Cortex of kidney (tissue), 1 donor: ENCODE measurements at places on chromosomes 7 and 10.

DNA sequence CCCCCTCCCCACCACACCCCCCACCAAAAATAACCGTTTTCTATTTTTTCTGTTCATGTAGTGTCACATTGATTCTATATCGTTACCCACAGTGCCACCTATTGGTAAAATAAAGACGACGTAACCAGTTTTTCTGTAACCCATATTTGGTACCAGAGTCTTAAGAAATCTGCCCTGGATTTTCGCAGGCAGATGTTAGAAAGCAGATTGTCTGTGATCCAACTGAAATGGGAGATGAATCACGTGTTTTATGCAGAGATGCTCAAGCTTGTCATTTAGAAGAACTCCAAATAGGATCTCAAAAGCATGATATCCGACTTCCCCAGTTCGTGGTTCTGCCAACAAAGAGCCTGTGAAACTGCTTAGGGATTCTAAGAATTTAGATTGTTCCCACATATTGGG, 261.1 kb upstream of the CSTF2T start:
- DNase-seq, result no peak

GRCh38 chr10:86360657-86361056, 5.9 kb downstream of the GRID1 start:
- DNase-seq, result no peak

DNA sequence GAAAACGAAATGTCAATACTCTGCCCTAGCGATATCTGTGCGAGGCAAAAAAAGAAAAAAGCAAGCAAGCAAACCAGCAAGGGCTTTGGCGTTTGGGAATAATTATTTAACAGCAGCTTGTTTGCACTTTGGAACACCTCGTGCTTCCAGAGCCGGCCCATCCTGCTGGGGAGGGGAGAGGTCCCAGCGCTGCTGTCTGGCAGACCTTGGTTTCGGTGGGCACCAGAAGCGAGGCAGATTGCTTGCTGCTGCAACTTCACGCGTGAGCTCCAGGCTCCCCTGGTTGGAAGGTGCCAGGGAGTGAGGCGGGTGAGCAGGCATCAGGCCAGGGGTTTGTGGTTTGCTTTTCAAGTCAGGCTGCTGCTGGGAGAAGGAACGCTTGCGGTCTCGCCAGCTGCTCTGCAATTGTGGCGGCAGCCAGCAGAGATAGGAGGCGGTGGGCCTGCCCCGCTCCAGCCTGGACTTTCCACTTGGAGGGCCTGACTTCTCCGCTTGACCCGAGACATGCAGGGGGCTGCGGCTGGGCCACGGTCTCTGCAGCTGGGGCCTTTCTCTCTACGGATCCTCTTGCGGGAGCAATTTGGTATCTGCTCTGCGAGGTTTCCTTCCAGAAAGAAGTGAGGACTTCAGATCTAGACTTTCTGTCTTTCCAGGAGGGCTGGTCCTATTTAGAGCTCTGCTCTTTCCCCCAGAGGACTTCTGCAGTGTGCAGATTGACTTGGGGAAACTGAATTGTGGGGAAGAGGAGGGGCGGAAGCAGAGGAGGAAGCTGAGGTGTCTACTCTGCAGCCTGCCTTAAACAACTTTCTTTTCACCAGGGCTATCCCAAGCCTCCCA, 131.4 kb downstream of the PRPF18 start:
- DNase-seq, result peak; percentile 20

DNA sequence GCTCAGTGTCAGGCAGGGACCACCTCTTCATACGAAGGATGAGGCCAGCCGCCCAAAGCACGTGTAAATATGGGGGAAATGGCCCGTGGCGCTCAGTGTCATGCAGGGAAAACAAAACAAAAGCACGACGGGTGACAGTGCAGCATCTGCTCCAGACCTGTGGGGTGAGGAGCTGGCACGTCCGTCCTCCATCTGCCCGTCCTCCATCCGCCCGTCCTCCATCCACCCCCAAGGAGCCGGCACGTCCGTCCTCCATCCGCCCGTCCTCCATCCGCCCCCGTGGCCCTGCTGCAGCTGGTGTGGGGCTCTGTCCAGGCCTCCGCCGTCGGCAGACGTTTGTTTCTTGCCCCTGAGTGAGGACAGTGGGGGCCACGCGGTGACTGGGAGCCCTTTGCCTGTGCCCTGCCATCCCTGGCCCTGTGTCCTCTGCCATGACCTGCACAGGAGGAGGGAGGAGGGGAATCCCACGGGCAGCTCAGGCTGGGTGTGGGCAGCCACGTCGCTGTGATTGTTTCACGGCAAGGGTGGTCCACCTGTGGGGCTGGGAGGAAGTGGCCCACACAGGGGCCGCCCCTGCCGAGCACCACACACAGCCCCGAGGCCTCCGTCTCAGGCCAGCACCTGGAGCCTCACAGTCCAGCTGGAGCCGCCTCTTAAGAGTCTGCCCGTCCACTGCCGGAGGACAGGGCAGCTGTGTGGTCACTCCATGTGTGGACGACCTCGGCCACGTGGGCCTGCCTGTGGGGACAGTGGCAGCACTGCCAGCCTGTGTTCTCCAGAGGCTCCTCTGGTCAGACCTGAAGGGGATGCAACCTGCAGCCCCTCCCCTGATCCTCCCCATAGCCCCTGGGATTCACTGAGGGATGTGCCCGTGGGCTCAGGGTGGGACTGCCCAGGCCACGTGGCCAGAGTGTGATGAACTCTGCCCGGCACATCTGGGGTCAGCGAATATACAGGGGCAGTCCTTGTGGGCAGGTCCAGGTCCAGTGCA, 38.2 kb upstream of the DPYSL4 start:
- no peak for DNase-seq

DNA sequence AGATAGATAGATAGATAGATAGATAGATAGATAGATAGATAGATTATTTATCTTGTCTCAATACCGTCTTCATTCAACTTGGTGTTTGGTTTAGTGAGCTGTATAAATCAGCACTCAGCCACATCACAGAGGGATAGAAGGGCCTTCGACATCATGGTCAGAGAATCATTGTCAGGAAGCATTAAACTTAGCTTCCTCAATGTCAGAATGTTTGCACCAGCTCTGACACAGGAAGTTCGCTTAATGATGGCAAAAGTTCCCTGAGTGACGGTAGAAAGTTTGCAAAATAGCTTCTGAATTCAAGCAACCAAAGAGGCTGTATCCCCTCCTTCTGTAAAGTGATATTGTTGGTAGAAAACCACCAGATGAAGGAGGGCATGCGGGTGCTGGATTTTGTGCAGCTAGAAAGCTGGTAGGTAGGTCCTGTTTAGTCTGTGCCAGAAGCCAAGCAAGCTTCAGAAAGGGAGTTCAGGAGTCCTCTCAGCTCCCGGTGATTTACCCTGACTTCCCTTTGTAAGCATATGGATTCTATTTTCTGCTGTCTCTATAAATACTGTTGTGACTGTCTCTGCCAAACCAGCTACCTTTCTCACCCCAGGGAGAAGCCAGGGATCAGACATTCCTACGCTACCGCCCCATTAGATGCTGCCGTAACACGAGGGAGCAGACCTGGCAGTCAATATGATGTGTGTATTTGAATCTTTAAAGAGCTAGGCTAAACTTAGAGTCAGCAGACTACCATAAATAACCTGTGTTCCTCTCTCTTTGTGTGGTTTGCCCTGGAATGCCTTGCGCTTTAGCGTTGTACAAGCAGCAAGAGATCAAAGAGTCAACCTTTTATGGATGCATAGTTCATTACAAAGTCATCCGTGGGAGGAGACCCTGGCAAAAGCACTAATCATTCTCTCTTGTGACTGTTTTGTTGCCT, 200.5 kb upstream of the KIAA1217 start:
- no peak for DNase-seq

DNA sequence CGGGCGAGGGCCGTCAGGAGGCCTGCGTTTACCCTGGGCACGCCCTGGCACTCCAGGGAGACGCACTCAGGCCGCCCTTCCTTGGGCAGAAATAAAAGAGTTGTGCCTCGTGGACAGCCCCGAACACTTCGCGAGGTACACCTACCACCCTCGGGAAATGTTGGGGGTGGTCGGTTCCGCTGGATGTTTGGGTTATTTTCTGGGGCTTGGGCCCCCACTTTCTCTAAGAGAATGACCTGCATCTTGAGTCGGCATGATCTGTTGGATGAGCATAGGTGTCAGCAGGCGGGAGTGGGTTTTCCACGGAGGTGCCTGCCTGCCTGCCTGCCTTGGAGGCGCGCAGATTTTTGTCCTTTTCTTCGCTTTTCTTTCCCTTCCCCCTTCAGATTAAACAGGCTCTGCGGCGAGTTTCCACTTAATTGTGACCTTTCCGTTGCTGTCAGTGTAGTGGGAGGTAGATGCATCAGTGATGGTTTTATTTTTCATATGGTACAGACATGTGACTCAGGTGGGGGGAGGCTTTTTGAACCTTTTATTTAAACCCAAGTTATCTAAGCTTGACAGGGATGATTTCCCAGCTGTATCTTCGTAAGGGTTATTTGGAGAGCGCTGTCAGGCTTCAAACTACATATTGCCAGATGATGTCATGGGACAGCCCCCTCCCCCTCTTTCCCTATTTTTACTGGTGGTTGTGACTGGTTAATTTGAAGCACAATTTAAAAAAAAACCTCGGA, 661 bp downstream of the HECTD2 start:
- no peak for DNase-seq
